ENCODE measurements at places on chromosomes 16 and 17.

DNA sequence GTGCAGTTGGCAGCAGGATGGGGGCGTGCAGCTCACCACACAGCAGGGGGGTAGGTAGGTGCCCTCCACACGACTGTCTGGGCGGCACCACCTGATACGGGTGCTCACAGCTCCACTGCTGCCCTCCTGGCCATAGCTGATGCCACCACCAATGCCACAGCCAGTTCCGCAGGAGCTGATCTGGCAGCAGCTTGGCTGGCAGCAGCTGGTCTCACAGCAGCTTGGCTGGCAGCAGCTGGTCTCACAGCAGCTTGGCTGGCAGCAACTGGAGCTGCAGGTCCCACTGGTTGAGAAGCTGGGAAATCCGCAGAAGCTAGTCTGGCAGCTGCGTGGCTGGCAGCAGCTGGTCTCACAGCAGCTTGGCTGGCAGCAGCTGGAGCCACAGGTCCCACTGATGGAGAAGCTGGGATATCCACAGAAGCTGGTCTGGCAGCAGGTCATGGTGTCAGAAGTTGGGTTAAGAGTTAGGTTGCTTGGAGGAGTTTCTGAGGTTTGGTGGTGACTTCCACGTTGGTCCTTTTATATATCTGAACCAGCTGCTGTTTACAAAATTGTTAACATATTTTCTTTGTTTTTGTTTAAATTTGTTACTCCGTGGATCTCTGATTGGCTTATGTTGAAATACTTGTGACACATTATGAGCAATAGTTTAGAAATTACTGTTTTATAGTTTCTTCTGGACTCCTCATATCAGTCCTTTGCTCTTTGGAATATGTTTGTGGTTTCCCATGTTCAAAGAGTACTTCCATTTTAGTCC, at the start of gene KRTAP1-5:
Gene KRTAP1-5, minus strand, starts transcription at position 494 of the 757 bp plus-strand sequence. Its CDS starts 53 bp downstream, at position 441.
- peak; percentile 27 for DNase-seq

DNA sequence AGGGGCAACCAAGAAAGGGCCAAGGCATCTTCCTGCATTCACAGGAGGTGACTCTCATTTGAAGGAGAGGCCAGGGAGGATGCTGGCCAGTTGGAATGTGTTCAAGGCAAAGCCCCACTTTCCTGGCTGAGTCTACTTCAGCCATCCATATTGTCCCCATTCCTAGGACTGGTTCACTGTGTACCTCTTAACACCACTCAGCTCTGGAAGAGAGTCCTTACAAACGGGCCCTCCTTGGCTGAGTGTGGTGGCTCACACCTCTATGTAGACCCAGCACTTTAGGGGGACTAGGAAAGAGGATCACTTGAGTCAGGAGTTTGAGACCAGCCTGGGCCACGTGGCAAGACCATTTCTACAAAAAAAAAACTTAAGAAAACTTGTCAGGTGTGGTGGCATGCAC, 28.1 kb upstream of the CFAP20 start:
- DNase-seq, result no peak

DNA sequence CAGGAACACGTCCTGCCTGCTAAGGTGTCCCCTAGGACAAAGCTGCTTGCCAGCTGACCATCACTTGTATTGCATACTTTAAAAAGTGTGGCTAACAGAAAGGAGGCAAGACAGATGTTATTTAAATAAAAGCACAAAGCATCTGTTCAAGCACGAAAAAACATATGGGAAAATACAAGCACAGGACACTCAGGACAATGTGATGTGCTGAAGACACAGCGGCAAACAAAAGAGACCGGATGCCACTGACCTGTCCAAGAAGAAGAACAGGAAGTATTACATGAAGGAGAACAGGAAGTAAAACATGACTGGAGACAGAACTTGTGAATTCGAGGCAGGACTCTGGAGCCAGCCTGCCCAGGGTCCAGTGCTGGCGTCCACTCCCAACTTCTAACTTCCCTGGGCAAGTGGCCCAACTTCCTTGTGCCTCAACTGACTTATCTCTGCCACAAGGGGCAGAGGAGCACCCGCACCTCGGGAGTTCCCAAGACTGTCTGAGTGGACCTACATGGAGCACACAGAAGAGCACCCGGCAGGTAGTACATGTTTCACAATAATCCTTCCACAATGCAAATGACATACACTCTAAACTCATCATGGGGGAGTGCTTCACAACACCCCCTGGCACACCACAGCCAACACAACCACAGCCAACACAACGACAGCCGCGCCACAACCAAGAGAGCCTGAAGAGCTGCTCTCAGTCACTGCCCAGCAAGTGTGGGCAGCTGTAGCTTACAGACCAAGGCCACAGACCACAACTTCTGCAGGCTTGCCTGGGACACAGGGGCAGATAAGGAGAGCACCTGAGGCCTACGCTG, 36.6 kb downstream of the ANKRD11 start:
- peak; percentile 75 for DNase-seq

DNA sequence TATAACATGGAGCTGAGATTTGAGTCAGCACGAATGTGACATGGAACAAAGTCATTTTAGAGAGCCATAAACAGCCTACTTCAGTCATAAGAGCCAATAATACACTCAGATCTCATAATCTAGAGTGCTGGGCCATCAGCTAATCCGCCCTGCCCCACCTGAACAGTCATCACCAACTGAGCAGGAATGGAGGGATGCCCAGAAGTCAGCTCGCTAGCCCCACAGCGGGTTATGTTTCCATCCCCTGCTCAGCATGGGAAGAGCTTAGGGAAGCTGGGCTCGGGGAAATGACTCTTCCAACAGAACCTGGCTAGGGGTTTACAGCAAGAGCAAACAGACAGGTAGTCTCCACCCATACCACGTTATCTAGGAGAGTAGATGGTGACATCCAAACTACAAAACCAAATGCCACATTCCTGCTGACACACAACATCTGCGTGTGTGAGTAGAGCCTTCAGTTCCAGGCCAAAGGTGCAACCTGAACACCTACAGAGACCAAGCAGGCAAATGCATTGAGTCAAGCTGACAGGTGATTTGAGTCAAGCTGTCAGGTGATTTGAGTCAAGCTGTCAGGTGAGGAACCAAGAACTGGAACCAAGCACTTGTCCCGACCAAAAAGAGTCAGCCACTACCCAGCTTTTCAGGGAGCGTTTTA, 2.0 kb downstream of the TMEM11 start:
- DNase-seq, result no peak

GRCh38 chr17:75397217-75397616, 8.3 kb downstream of the GRB2 start:
- no peak for DNase-seq

- no peak for DNase-seq
Observed at GRCh38 chr16:30094541-30095165, 1.4 kb downstream of the YPEL3 start.

GRCh38 chr16:31873556-31874365, at the start of gene ZNF267:
TSS of gene ZNF267 (plus strand) at chr16:31873807. CDS start at chr16:31873967, 160 bp downstream.
- DNase-seq, result peak; percentile 96

GRCh38 chr16:70437582-70438557, 1.0 kb downstream of the ST3GAL2 start:
- peak; percentile 70 for DNase-seq

- DNase-seq, result no peak
Observed at GRCh38 chr16:85431431-85432124, 181.5 kb upstream of the GSE1 start.

Measured in muscle of back (tissue), 13 donors.